ENCODE measurements at places on chromosomes 11 and 22.

DNA sequence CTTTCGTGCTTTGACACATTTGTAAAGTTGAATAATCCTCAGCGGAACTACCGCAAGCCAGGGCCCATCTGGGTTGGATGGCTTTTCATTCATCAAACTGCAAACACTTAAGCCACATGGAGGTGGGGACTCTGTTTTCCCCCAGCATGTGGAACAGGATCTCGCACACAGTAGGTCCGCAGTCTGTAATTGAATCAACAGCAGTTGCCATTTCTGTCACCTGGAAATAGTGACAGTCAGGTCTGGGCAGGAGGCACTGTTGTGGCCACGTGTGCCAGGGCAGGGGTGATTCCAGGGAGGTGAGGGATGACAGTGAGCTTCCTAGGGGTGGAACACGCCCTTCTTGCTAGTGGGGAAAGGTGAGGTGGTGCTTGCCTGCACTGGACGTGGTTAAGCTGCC is 50.7 kb upstream of the ANO1 start:
- no peak for DNase-seq

GRCh38 chr11:24400059-24400665 is 96.7 kb upstream of the LUZP2 start:
- DNase-seq, result no peak

DNA sequence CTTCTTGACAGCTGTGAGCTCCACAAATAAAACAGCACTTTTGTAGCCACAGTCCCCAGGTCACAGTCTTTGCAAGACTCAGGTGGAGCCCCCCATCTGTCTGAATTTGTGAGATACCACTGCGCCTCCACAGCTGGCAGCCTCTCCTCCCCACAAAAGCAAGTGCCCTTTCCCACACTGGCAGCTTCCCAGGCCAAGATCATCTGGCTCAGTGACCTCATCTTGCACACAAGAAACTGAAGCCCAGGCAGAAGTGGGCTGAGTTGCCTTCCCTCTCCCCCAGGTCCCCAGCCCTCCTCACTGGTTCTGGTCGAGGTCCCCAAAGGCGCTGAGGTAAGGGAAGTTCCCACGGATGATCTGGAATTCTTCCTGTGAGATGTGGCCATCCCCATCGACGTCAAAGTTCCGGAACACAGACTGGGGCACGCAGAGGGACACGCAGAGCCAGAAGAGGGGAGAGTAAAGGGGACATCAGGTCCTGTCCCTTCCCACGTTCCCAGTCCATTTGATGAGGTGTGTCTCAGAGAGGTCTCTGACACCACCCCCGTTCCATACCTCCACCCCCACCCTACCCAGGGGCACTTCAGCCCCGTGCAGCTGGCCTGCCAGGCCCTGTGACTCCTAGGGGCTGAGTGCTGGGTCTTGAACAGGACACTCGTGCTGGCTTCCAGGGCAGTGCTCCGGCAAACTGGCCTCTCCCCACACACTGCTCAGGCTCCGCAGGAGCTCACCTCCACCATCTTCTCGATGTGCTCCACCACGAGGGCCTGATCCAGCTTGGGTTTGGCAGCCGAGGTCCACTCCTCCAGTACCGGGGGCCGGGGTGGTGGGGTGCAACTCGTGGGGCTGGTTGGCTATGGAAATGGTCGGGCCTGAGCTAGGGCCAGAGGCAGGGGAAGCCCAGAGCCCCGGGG is 8.9 kb downstream of the RASGRP2 start:
- no peak for DNase-seq

DNA sequence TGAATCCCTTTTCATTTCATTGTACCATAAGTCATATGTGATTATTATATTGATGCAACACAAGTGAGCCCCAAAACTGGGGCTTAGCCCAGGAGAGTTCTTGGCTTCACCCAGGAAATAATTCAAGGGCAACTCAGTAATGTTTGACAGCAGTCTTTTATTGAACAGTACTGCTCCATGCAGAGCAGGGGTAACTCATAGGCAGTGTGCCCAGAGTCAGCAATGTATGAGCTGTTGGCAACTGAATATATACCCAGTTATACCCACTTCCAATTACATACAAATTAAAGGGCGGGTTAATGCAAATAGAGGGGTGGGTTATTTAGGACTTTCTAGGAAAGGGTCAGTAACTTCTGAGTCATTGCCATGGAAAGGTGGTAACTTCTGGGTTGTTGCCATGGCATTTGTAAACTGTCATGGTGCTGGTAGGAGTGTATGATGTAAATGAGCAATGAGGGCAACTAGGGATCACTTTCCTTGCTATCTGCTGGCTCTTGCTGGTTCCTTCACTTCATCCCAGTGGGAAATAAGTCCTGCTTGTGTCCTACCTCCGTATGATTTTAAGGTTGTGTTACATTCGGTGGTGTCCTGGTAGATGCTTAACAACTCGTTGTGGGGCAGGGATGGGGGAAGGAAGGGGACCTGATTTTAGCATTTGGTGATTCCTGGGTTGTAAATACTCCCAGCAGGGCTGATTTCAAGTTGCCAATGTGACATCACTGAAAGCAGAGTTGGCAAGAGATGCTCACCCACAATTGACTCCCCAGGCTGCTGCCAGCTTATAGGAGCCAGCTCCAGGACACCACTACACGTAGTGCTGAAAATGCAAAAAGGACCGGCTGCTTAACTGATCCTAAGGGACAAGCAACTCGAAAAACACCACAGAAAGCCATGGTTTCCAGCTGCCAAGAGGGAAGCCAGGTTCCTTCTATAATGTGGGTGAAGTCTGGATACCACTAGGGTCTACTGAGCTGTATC is 70.1 kb downstream of the SYT9 start:
- DNase-seq, result no peak

GRCh38 chr22:43148581-43148980 is 2.8 kb upstream of the TSPO start:
- no peak for DNase-seq

DNA sequence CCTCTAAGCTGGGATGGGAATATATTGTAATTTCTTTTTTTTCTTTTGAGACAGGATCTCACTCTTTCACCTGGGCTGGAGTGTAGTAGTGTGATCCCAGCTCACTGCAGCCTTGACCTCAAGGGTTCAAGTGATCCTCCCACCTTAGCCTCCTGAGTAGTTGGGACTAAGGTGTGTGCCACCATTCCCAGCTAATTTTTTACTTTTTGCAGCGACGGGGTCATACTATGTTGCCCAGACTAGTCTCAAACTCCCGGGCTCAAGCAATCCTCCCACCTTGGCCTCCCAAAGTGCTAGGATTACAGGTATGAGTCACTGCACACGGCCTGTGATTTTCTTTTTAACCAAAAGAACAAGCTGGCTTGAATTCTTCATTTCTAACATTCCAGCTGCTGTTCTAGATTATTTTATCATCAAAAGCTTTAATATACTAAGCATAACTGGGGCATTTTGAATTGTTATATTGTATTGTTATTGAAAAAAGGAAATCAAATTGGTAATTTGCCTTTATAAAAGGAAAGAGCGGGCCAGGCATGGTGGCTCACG is 26.8 kb upstream of the PPP2R1B start:
- no peak for DNase-seq

DNA sequence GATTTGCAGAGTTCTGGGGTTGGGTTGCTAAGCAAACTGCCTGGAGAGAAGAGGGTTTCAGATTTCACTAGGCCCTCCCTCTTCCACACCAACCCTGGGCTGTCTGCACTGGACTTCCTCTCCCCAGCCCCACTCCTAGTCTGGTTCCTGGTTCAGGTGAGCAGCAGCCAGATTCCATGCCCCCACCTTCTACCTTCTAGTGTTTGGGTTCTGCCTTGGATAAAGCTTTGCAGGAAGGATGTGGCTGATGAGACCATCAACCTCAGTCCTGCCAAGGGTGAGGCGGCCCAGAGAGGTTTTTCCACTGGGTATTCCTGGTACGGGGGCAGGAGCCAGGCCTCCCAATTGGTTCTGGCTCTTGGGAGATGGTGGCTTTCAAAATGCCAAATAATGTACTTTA is 68.3 kb downstream of the BCR start:
- no peak for DNase-seq

- DNase-seq, result peak; percentile 84
Observed at GRCh38 chr22:40818747-40819598, at the start of gene SLC25A17. TSS of gene SLC25A17 (minus strand) at chr22:40819346. CDS start at chr22:40819248, 98 bp downstream.

- no peak for DNase-seq
Observed at GRCh38 chr11:61349189-61349751, 12.4 kb downstream of the CYB561A3 start.

DNA sequence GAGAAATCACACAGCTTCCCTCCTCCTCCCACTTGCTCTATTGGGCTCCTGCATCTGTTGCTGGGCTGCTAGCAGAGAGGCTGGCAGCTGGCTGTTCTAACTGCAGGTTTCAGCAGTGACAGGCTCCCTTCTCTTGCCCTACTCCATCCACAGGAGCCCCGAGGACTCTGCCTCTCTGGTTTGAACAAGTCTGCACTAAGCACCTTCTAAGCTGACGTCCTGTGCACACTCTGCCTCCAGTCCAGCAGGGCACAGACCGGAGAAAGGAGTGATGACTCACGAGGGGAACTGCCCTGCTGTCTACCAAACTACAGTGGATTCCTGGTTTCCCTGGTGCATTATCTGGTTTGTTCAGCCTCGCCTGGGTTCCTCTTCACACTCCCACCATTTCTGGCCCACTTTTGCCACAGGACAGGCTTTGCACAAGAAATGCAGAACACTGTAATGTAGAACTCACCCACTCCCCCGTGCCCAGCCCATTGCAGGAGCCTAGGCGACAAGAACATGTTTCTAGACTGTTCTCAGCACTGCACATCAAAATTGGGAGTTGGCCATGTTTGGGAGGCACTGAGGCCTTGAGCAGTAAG is 26.0 kb downstream of the IL10RA start:
- DNase-seq, result no peak
